Hindlimb muscle (tissue), 1 donor: ENCODE measurements at places on chromosomes 12 and 14.
A peak's percentile ranks its signal among the peaks of the same experiment; 100 is the strongest.

DNA sequence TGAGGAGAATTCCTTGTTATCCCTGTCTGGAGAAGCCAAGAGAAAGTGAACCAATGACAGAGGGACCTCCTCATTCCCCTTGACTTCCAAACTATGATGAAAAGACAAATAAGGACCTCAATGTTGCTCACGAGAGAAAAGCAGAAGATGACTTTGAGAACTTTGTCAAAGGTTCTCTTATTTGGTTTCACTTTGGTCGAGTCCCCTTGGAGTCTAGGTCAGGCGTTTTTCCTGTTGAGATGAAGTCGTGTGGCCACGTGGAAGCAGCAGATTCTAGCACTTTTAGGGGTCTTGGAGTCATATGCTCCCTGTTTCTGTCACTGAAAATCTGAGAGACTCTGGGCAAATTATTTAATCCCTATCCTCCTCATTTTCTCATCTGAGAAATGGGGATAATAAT lies 33.8 kb upstream of the COL2A1 start:
- DNase-seq = no peak

DNA sequence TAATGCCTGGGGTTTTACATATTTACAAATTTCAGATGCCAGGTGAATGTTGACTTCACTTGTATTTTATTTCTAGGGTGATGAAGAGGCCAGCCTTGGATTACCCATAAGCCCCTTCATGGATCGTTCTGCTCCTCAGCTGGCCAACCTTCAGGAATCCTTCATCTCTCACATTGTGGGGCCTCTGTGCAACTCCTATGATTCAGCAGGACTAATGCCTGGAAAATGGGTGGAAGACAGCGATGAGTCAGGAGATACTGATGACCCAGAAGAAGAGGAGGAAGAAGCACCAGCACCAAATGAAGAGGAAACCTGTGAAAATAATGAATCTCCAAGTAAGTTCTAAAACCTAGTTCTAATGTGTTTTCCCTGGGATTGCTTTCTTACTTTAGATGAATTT lies 41.3 kb upstream of the SLCO1C1 start:
- DNase-seq = no peak

GRCh38 chr14:54301359-54301758 lies 95.4 kb upstream of the CDKN3 start:
- DNase-seq = no peak

- DNase-seq = no peak
Measured at GRCh38 chr12:116346222-116346621, 68.7 kb upstream of the MED13L start.

- no peak for DNase-seq
Measured at GRCh38 chr14:80713076-80713850, 228.3 kb downstream of the CEP128 start.

GRCh38 chr14:80587096-80587724 lies 354.3 kb downstream of the CEP128 start:
- DNase-seq = no peak

- DNase-seq = no peak
Measured at GRCh38 chr12:27018037-27018436, 3.9 kb upstream of the TM7SF3 start.

DNA sequence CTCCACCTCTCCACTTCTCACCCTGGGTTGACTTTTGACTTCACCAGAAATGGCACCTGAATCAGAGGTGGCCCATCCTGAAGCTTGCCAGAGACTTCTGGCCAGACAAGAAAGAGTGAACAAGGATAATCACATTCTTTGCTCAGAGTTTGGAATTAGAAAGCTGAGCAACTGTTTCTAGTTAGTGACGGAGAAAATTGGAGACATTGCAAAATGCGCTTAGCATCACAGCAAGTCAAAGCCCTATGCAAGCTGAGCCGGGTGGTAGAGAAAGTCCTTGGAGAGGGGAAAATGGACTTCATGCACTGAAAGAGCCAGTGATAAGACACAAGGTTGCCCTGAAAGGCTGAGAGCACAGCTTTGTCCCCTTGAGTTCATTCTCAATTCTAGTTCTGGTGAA lies 161.8 kb downstream of the PAH start:
- no peak for DNase-seq

- no peak for DNase-seq
Measured at GRCh38 chr14:64340560-64341196, 46.5 kb upstream of the ESR2 start.

GRCh38 chr12:132685400-132685799 lies 1.7 kb downstream of the POLE start:
- no peak for DNase-seq

DNA sequence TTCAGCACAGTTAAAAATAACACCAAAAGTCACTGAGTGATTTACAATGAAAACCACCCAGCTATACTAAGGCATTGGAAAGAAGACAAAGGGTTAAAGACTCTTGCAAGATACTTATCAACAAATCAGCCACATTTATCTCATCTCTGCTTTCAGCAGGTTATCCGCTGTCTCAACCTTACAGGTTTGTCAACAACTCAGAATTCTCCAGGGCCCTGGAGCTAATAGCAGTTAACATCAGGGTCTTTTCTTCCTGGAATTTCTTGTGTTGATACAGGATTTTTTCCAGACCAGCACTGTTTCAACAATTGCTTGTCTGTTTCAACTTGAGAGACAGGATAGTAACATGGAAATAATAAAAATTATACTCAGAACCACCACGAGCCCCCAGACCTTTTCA lies 3.5 kb downstream of the PKP2 start:
- DNase-seq = no peak

DNA sequence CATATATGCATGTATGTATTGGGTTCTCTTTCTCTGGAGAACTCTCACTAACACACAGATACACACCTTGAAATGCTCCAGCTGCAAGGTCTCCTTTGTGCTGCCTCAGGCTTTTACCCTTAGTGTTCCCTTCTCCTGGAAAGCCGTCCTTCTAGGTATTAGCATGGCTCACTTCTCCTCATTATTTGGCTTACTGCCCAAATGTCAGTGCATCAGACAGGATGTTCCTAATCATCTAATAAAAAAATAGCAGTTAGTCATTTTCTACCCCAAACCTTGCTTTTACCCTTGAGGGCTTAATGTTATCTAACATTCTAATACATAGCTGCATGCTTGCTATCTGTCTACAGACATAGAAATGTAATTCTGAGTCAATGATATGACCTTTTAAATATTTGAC lies 109.0 kb upstream of the SLC16A7 start:
- no peak for DNase-seq

- no peak for DNase-seq
Measured at GRCh38 chr12:2013527-2014223, 9.4 kb upstream of the DCP1B start.

GRCh38 chr14:33810308-33810707 lies 140.6 kb downstream of the EGLN3 start:
- DNase-seq = no peak

GRCh38 chr14:54435500-54435981 lies 5.6 kb downstream of the CNIH1 start:
- DNase-seq = no peak

DNA sequence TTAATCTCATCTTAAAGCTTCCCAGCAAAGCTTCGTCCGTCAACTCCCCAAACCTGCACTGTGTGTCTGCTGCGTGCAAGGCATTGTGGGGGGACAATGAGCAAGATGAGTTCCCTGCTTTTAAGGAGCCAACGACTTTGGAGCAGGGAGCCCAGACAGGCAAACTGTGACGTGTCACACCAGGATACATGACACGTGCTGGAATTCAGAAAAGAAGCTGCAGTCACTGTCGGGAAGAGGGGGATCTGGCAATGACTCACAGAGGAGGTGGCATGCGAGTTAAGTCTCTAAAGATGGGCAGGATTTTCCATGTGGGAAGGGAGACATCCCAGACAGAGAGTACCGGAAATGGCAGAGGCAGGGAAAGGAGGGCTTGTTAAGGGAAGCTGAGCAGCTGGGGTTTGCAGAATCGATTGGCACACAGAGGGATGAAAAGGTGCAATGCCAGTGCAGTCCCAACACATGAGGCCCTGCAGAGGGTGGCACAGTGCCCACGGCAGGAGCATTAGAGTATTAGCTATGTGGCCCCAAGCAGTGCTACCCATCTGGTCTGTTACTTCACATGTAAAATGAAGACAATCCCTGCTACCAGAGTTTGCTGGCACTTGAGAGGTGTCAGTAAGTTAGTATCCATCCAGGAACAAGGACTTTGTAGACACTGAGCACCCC lies 52.9 kb downstream of the SETD3 start:
- no peak for DNase-seq

DNA sequence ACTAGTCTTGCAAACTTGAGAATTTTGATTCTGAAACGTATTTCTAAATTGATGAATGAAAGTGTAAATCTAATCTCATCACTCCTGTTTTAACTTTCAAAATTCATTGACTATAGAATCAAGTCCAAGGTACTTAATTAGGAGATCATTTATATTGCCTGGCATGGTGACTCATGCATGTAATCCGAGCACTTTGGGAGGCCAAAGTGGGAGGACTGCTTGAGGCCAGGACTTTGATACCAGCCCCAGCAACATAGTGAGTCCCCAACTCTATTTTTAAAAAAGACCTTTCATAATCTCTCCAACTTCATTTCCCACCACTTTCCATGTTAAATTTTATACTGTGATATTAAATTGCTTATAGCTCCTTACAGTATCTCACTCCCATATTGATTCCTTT lies 3.0 kb upstream of the MIPOL1 start:
- DNase-seq = no peak

DNA sequence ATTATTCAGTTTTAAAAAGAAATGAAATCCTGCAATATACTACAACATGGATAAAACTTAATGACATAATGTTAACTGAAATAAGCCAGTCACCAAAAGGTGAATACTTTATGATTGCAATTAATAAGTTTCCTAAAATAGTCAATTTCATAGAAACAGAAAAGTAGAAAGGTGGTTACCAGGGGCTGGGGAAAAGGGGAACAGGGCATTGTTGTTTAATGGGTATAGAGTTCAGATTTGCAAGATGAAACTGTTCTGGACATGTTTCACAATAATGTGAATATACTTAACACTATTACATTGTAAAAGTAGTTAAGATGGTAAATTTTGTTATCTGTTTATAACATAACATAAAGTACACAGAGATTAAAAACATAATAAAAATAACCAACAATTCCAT lies 550.9 kb downstream of the CCER1 start:
- DNase-seq = no peak

- no peak for DNase-seq
Measured at GRCh38 chr12:85260447-85260846, 19.6 kb upstream of the ALX1 start.

DNA sequence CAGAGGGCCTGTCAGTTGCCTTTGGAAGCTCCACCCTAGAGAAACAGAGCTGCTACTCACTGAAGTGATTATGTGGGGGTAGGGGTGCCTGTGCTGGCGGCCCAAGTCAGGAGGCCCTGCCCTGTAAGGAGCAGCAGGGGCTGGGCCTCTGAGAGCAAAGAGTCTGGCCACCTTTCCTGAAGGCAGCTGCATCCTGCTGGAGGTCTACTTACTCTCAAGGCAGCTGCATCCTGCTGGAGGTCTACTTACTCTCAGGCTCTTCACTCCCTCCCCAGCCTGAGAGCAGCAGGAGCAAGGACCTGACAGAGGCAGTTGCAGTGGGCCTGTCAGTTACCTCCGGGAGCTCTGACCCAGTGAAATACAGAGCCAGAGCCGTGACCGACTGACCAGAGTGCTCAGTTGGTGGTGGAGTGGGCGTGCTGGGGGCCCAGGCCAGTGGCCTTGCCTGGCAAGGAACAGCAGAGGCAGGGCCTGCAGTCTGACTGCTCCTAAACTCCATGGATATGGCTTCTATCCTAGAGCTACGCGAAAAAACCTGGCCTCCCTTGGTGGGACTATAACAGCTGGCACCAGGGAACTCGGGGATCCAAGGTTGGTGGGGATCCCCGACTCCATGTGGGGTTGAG lies 32.3 kb downstream of the RAD51B start:
- peak; percentile 11 for DNase-seq

DNA sequence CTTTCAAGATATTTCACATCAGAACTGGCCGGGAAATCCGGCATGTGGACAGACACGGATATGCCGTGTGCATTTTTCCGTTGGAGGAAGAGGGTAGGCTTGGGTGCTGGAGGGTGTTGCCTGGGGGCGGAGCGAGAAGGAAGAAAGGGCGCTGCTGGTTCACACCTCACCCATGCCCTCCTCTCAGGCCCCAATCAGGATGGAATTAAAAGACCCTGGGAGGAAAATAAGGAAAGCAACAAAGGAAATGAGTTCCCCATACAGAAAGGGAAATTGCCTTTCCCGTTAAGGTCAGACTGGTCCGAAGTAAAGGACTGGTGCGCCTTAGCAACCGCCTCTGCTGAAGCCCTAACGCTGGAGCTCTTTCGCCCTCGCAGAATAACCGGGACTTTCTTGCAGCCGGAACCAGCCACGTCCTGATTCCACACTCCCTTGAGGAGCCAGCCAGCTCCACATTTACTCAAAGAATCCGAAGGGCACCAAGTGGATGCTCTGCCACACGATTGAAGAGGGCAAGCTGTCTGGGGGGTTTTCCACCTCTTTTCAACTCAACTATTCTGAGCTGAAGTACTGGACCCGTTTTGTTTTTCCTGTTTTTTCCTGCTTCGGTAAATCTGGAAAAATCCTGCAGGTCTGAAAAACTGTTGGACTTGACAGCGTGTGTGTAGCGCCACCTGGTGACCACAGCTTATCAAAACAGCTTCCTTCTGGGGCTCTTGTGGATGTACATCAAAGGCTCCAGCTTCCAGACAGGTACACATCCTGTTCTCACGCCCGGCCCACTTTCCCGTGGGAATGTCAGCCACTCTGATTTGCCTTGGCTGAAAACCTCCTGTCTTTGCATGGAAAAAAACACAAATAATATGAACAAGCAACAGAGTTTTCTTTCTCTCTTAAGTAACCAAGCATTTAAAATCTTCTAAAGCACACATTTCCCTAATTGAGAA lies 37.6 kb upstream of the BCL2L14 start:
- DNase-seq = peak; percentile 88

GRCh38 chr12:109995686-109996482 lies at the start of gene GIT2:
Gene GIT2, minus strand, starts transcription at chr12:109996368. Its CDS starts 144 bp downstream, at chr12:109996224.
- DNase-seq = peak; percentile 91
